Stimulated activated CD4-positive, alpha-beta T cell treated with anti-CD3 and anti-CD28 coated beads, TNF-alpha, amount 100 ng/mL, for 48 hours (primary cell): ENCODE measurements at places on chromosomes 12 and 14.

DNA sequence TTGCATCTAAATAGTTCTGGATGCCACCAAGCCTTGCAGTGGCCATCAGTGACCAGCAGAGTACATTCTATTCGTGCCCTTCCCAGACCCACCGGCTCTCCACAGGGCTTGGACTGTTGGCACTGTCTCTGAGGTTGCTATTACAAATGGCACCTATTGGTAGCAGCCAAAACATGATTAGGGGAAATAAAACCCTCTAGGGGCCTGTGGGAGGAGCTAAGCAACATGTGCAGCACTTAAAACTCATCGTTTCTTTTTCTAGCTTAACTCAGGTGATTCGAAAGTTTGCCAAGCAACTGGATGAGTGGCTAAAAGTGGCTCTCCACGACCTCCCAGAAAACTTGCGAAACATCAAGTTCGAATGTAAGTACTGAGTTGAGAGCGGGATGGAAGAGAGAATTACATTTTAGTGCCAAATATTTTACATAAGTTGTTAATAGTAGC is 65.4 kb upstream of the RIC8B start:
- no peak for DNase-seq

DNA sequence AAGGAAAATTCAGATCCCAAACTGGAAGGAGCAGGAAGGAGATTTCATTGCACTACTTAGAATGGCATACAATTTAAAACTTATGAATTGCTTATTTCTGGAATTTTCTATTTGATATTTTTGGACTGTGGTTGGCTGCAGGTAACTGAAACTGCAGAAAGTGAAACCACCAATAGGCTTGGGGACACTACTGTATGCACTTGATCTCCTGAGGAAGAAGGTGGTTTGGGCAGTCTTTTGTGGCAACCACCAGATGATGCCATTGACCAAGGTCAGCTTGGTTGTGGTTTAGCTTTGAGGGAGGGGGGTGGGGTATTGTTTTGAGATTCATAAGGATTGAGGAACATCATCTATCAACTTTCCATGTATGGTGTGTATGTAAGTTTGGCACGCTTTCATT is 209.5 kb upstream of the STXBP6 start:
- DNase-seq = no peak

DNA sequence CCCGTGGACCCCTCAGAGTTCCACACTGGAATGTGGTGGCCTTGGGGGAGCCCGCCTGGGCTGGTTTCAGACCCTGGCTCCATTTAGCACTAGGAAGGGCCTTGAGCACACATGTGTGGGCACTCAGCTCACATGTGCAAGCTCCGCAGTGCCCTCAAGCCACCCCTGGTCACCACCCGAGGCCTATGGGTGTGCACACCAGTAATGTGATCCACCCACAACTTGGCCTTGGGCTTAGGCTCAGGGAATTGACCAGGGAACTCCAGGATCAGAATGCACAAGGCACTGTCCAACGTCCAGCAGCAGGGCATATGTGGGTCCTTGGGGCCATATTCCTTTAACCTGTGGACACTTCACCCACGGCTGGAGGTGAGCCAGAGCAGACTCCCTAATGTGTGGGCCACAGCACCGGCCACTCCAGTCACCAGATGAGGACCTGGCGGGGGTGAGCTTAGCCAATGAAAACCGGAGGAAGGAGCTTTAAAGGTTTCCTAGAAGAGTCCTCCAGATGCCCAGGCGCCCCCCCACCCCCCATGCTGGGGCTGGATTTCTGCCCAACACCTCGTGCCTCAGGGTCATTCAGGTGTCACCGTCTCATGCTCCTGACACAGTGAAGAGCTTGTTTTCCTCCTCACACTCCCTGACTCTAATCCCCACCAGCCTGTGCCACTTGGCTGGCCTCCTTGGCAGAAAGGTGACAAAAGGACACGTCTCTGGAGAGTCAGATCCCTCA is 209.2 kb downstream of the ZFP36L1 start:
- no peak for DNase-seq

DNA sequence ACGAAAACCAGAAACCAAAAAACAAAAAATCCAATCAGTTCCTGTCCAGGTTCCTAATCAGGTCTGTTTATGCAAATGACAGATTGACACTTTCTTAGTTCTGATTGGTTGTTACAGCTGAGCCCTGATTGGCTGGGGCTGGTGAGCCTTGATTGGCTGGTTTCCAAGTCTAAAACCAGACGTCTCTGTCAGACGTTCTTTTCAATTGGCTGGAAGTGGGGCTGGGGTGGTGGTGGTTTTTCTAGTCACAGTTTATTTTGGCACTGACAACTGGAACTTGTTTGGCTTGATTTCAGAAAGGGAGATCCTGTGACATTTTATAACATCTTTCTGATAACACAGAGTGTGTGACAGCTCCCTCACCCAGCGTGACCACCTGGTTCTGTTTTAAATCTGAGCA is 36.1 kb upstream of the PRICKLE1 start:
- no peak for DNase-seq

DNA sequence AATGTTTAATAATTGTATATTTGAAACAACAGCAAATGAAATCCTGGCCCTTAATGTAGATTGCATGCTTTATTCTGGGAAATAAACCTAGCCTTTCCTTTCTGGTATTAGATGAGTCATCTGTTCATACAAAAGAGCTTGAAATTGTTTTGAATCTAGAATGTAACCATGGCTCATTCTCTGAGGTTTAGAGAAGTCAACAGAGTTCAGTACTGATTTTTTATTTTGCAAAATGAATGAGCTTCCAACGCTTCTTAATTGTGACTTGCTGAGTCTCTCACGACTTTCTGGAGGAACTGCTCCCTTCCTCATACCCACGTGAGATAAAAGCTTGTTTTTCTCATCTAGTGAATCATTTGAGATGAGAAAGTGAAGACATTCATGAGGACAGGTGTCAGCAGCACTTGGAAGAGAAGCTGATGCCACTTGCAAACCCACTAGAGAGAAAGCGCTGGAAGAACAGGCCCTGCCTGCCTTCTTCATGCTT is 509.6 kb downstream of the VRK1 start:
- DNase-seq = no peak

DNA sequence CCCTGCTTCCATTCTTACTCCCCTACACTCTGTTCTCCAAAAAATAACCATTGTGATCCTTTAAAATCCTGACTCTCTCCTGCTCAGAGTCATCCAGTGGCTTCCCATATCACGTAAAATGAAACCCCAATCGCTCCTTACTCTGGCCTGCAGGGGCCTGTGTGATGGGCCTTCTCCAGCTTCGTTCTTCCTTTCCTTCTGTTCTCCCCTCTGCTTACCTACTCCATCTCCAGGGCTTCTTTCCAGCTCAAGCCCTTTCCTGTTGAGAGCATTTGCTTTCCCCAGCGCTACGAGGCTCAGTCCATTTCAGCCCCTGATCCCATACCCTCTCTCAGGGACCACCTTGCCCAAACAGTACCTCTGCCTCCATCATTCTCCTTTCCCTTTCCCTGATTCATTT is 144.4 kb upstream of the ARHGAP5 start:
- DNase-seq = no peak

- DNase-seq = no peak
Observed at GRCh38 chr14:94342334-94342934, 19.3 kb upstream of the SERPINA6 start.

GRCh38 chr12:120138366-120138765 is 21.8 kb upstream of the RAB35 start:
- DNase-seq = no peak

GRCh38 chr14:22450266-22450665 is 138.8 kb downstream of the DAD1 start:
- no peak for DNase-seq

DNA sequence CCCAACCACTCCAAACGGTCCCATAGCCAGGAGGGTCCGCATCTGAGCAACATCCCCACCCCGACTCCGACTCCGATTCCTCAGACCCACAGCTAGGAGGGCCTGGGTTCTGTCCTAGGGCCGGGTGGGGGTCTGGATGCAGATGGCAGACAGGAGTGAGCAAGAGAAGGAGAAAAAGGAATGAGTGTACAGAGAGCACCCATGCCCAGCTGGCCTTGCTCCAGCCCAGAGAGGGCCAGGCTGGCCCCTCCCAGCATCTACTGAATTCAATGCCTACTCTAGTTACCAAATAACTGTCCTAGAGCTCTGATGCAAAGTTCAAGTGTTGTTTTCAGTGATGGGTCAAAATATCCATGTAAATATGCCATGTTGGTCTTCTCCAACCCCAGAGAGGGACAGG is 40.8 kb downstream of the VDR start:
- DNase-seq = no peak

DNA sequence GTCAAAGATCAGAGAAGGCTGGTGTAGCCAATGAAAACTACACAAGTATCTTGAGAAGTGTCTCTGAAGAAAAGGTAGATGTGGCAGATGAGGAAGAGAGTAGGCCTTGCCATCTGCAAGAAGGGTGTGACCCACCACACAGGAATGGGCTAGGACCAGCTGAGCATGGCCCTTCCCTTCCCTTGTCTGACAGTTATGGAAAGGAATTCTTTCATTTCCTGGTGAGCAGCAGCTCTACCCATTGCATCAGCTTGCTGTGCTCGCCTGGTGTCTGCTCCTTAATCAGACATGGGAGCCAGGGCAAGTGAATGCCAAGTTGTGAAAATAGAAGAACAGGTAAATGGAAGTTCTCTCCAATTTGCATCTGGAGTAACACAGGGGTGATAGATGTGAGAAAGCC is 145.2 kb upstream of the KRR1 start:
- no peak for DNase-seq

DNA sequence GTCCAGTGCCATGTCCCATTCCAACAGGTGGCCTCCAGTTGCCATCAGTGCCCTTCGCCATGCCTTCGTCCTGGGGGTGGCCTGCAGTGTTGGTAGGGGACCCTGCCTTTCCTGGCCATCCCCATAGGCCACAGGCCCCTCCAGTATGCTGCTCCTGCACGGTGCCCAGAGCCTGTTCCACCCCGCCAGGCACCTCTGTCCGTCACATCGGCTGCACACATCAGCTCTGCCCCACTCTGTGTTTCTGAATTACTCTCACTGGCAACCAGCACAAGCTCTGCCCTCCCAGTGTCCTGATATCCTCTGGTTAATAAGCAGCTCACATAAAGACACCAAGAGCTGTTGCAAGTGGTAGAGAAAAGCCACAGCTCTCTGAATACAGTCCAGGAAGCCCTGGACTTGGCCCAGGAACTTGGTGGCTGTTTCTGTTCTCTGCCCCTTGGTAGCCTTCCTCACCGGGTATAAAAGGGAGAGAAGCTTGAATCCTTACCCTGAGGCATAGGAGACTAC is 31.3 kb upstream of the ATP2A2 start:
- no peak for DNase-seq

GRCh38 chr12:12540261-12541013 is 22.2 kb downstream of the DUSP16 start:
- no peak for DNase-seq

DNA sequence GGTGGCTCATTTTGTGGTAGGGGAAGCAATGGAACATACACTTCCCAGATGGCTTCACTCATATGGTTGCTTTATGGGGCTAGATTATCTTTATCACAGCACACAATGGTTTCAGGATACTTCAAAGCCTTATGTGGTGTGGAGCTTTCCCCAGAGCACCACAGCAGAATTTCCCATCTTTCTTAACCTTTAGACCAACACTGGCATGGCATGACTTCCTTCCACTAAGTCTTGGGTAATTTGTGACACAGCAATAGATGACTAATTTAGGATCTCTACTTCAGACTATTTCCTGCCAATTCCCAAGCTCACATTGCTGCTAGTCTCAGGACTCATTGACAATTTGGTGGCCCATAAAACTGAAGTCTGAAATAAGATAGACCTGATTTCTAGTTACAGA is 36.9 kb upstream of the DCN start:
- no peak for DNase-seq

GRCh38 chr14:64703395-64704142 is 655 bp upstream of the PLEKHG3 start:
- no peak for DNase-seq

- no peak for DNase-seq
Observed at GRCh38 chr14:102942069-102942468, 19.6 kb downstream of the AMN start.
